ENCODE measurements at places on chromosomes 13 and 19.

GRCh38 chr13:107088061-107088460, 520.1 kb upstream of the ARGLU1 start:
- DNase-seq: no peak

DNA sequence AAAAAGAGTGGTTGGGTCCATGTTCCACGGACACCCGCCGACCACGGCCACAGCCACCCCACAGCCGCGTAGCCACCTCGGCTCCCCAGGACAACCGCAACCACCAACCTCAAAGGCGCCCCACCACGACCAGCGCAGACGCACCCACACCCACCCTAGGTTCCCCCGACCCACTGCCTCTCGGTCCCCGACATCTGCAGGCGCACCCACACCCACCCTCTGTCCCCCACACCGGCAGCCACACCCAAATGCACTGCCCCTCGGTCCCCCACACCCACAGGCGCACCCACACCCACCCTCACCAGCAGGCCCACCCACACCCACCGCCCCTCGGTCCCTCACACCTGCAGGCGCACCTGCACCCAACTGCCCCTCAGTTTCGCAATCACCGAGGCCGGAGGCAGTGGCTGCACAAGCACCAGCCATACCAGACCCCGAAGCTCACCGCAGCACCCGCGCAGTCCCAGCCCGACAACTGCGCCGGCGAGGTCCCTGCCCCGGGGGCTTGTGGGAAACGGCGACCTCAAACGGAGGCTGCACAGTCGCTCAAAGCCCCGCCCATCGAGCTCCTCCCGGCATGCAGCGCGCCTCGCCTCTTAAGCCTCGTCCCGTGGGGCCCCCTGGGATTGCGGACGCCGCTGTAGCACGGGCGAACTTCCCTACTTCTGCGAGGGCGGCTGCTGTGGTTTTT, 18.3 kb downstream of the ZNF77 start:
- no peak for DNase-seq

DNA sequence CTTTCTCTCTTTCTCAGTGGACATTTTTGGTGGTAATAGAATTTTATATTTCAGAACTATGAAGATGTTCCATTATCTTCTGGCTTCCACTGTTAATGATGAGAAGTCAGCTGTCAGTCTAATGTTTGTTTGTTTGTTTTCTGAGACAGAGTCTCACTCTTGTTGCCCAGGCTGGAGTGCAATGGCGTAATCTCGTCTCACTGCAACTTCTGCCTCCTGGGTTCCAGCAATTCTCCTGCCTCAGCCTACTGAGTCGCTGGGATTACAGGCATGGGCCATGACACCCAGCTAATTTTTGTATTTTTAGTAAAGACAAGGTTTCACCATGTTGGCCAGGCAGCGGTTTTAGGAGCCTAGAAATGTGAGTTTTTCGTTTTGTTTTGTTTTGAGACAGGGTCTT, 4.7 kb downstream of the ZNF317 start:
- no peak for DNase-seq

DNA sequence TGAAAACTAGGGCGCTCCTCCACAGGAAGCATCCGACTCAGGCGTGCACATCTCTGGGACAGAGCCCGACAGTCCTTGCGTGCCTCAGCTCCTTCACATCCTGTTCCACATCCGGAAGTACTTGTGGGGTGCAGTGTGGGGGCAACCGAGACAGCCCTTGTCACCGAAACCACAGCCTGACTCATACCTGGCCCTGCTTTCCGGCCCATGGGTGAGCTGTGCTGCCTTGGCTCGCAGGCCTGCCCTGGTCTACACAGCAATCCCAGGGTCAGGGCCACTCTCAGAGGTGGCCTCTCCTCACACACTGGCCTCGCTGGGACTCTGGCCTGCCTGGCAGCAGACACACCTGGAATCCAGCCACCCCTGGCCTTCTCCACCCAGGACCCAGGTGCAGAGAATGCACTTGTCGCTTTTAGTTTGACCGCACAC, 100.4 kb downstream of the STK24 start:
- no peak for DNase-seq

GRCh38 chr13:96090240-96091101, 564 bp downstream of the HS6ST3 start:
- no peak for DNase-seq

DNA sequence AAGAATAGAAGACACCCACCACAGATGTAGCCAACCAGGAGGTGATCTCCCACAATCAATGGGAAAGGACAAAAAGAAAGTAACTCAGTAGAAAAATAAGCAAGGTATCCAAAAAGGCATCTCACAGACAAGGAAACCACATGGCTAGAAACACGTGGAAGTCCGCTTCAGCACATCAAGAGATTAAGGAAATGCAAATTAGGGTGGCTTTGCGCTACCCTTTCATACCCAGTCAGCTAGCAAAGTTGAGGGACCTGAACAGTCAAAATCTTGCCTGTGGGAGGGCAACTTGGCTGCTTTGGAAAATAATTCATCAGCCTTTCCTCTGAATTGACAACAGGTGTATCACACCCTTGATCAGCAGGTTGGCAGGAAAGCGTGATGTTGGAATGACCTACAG, 11.6 kb upstream of the UQCR11 start:
- no peak for DNase-seq

Data from esophagus squamous epithelium (tissue), 5 donors.